SIG-M5 (cell line): ENCODE measurements at places on chromosomes 11 and 22.

DNA sequence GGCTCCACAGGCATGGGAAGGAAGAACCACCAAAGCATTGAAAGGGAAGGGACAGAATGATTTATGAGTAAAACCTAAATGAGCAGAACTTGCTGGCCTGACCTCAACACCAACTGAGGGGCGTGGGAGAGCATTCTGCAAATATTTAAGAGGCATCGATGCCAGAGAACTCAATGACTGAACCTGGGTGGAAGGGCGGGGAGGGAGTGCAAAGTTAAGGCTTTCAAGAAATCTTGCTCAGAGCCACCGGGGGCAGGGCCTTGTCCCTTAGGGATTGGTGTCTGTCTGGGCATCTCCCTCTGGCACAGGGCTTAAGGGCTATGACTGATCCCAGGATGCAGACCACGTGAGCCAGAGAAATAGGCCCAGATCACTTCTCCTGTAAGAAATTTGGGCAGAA is 137.1 kb downstream of the ADAMTS15 start:
- no peak for DNase-seq

DNA sequence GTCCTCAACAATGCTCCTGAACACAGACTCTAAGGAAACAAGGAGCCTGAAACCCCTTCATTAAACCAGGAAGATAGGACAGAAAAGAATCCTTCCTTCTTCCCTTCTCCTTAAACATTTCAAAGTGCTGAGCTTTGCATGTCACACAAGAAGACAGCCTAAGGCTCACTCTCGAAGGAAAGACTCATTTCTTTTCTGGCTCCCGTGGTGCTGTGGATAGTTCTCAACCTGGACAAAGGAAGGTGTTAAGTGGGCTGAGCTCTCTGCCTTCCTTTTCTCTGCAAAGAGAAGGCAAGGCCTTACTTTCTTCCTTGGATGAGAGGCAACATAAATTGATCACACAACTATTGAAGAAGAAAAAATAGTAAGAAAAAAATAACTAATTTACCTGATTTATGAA is 452.4 kb upstream of the DDI1 start:
- DNase-seq: no peak

GRCh38 chr11:62012832-62013461 is 45.5 kb upstream of the FTH1 start:
- DNase-seq: no peak

- no peak for DNase-seq
Observed at GRCh38 chr11:10797001-10797400, 11.7 kb downstream of the EIF4G2 start.

- DNase-seq: no peak
Observed at GRCh38 chr22:35605369-35605680, 11.8 kb downstream of the MB start.

- DNase-seq: no peak
Observed at GRCh38 chr22:17648569-17648968, 10.0 kb downstream of the BCL2L13 start.

GRCh38 chr11:120867024-120867423 is 156.9 kb upstream of the TBCEL start:
- DNase-seq: no peak

- no peak for DNase-seq
Observed at GRCh38 chr11:88508759-88509581, 171.4 kb upstream of the CTSC start.

DNA sequence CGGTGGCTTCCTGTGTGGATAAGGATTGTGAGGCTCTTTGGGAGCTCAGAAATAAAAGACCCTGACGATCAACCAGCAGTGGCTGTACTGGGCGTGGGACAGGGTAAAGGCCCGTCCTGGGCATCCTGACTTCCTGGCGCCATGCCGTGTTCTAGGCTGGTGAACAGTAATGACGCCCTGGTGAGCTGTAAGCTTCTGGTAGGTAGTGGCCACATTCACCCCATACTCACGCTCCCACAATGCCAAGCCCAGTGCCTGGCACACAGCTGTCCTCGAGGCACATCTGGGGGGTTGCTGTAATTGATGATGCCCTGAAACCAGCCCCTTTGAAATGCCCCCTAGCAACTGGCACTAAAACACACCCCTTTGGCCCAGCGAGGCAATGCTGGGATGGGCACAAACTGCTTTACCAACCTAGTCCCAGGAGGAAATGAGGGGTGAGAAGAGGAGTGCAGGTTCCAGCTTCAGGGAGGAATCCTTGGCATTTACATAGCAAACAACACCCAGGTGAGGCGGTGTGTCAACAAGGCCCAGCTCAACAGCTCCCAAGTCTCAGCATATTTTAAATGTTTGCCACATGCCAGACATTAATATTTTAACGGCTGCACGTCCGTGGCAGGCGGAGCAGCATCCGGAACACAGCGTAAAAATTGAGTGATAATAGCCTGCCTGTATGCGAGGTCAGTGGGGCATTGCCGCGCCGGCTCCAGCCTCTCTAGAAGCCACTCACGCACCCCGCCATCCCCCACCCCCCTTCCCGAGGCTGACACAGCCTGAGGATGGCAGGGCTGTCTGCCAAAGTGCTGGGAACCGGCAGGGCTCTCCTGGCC is 79.3 kb downstream of the DSCAML1 start:
- no peak for DNase-seq

GRCh38 chr11:128496249-128496648 is 91.1 kb downstream of the ETS1 start:
- DNase-seq: no peak

DNA sequence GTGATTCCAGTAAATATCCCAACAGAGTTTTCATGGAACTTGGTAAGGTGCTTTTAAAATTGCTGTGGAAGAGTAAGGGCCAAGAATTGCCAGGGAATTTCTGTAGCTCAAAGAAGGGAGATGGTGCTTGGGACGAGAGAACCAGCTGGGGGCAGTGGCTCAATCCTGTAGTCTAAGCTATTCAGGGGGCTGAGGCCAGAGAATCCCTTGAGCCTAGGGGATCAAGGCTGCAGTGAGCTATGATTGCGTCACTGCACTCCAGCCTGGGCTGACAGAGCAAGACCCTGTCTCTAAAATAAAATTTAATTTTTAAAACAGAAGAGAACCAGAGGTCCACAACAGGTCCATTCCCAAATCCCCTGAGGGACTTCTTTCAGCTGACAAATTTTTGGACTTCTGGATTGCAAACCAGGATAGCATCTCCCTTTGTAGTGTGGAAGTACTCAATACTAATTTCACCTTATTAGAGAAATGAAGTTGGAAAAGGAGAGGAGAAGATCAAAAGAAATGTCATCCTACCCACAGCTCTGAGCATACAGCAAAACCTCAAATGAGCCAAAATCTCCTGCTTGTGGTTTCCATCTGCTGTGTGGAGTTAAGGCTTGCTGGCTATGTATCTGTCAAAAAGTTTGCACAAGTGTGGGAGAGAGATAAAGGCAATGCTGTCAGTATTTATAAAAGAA is 59.2 kb upstream of the CLPB start:
- DNase-seq: no peak

DNA sequence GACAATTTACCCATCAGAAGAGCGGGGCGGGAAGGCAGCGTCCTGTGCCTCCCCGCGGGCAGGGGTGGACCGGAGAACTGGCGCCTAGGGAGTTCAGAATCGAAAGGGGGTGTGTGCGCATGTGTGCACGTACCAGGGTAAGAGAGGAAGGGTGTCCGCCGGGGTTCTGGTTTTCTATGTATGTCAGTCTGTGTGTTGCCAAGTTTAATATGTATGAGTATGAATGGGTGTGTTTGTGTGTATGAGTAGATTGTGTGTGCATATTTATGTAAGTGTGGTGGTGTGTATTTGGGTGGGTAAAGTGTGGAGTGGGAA is 2.0 kb downstream of the KCNC1 start:
- no peak for DNase-seq

DNA sequence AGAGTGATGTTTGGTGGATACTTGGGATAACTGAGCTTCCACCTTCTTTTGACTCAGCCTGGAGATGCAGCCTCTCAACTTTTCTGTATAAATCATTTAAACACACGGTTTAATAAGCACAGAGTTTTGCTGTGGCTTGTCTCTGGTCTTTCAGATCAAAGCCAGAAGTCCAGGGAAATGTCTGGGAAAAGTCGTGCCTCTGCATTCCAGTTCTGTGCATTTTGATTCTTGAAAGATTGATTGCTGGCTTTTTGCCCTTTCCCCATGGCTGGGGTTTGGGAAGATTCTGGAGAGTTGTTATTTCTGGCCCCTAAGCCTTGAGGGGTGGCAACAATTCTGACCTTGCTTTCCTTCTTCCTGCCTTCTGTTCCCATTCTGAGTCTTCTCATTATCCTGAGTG is 154.1 kb downstream of the COMMD9 start:
- DNase-seq: no peak

DNA sequence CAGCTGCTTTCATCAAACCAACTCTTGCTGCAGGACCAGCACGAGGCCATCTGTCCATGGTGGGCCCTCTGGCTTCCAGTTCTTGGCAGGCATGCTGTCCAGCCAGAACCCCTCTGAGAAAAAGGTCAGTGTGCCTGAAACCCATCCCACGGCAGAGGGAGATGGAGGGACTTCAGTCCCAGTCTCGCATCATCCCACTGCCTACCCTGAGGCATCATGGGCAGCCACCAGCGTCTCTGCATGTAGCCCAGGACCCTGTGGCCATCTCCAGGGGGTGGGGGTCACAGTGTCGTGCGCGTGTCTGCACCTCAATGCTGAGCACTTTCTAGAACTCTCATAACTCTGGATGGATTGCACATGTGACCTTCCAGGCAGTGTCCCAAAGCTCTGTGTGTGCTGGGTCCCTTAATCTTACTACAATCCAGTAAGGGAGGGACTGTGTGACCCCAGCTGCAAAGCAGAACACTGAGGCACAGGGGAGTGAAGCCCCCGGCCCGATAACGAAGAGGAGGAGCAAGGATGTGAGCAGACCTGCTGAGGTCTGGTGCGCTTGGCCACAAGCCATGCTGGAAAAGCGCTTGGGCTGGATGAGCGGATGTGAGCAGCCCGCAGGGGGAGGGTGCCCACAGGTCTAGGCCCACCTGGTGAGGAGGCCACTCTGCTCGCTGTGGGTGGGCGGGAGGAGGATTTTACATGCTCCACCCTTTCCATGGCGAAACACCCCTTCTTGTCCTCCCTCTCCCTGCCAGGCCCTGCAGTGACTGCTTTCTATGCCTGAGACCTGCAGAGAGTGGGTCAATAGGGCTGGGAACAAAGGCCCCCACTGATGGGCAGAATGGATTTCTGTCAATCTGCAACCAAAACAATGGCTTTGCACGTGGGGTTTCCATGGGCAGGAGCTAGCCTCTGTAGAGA is 1401.0 kb downstream of the BRD1 start:
- no peak for DNase-seq

- no peak for DNase-seq
Observed at GRCh38 chr22:26055693-26056092, 113.6 kb upstream of the SEZ6L start.

- DNase-seq: no peak
Observed at GRCh38 chr11:123173040-123173855, 21.8 kb downstream of the CLMP start.

GRCh38 chr11:89508544-89508943 is 17.4 kb upstream of the NOX4 start:
- no peak for DNase-seq

DNA sequence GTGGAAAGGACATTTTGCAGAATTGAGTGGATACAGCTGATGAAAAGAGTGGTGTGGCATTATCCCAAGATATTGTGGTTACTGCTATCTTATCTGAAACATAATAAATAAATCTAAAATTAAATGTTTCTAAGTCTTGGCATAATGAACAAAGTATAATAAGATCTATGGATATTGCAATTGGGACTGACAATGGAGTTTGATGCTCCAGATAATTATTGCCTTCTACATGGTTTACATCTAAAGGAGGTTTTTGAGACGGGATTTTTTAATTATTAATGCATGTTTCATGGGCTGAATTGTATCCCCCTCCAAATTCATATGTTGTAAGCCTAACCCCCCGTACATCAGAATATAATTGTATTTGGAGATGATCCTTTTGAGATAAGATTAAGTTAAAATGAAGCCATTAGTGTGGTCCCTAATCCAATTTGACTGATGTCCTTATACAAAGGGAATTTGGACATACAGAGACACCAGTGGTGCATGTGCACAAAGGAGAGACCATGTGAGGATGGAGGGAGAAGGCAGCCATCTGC is 198.5 kb downstream of the MSANTD4 start:
- DNase-seq: no peak

DNA sequence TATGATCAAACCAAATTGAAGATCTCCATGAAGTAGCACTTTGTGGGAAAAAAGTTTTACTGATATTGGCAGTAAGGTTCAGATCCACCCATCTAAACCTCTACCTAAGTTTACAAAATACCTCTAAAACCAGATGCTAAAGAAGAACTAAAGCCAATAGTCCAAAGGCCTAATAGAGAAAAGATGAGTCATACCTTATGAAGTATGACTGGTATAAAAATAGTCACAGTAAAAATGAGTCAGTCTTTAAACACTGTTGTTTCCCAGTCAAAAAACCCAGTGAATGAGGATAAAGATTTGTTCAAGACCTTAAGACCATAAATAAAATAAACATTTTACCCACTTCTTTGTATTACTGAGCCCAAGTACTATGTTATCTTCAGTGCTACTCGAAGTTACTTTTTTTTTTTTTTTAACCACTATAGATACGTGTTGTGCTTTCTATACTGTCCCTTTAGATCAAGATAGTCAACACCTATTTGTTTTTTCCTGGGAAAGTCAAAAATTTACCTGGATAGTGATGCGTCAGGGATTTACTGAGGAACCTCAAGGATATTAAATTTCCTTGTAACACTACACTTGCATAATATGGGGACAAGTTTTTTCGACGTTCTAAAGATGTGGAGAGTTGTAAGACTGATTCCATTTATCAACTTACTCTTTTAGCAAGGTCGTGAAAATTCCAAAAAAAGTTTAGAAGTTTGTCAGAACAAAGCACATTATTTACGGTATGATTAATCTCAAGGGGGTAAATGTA is 87.3 kb downstream of the CCDC73 start:
- no peak for DNase-seq

DNA sequence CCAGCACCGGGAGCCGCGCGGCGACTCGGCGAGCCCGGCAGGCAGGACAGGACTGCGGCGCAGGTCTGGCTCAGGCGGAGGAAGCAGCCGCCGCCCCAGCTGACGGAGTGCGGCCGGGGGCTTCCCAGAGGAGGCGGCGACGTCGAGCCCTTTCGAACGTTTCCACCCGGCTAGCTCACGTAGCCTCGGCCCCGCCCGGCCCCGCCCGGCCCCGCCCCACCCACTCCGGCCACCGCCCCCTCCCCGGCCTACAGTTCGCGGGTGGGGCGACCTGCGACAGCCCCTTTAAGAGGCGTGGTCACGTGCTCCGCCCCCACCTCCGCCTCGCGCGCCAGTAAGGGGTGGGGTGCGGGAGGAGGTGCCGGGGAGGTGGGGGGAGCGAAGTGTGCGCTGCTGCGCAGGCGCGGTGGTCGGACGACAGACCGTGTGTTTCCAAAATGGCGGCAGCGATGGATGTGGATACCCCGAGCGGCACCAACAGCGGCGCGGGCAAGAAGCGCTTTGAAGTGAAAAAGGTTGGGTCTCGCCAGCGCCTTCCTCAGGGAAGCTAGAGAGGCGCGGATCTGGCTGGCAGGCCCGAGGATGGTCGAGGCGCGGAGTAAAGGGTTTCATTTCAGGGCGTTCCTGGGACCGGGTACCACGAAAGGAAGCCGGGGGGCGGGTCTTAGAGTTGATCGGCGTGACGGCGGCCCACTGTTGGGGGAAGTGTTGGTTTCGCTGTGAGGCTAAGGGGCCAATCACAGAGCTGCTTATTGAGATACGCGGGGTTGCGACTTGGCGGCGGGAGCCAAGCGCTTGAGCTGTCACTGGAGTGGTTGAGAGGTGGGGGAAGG is at the start of gene RBX1:
Gene RBX1, plus strand, starts transcription at position 417 of the 833 bp plus-strand sequence. Its CDS starts 21 bp downstream, at position 438.
- peak; percentile 80 for DNase-seq
